ENCODE measurements at places on chromosomes 3 and 15.

GRCh38 chr3:55611121-55611520, 124.0 kb upstream of the WNT5A start:
- no peak for DNase-seq

GRCh38 chr3:15217011-15217671, 11.1 kb downstream of the CAPN7 start:
- no peak for DNase-seq

GRCh38 chr3:184368116-184368515, 6.6 kb downstream of the POLR2H start:
- no peak for DNase-seq

- no peak for DNase-seq
Observed at GRCh38 chr15:66763186-66764071, 61.4 kb downstream of the SMAD6 start.

Data from activated CD4-positive, alpha-beta T cell treated with anti-CD3 and anti-CD28 coated beads for 4 hours (primary cell).